ENCODE measurements at places on chromosomes 2 and 18.

DNA sequence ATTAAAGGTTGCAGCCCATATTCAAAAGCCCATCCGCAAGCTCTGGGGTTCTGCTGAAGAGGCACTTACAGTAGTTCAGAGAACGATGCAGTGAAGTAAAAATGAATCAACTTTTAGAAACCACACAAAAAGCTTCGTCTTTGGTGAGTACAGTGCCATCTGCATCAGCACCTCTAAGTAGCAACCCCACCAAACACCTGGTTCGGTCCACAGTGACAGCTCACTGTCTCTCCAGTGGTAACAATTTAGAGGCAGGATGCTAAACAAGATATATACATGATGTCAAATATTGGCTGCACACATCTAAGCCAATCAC is 275.4 kb upstream of the TCF4 start:
- no peak for DNase-seq

DNA sequence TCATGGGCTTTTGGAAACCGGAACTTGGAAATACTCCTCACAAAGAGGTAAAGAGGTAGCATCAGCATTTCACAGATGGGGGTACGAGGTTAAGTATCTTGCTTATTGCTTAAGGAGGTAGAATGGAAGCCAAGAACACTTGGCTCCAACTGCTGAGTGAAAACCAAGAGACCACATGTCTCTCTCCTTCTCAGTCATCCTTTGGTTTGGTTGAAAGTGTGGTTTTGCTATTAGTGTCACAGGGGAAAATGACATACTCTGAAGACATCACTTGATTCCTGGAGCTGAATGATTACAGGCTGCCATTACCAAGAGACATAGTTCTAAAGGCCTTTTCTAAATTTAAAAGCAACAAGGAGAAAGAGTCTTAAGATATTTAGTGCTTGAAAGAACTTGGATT is 41.5 kb downstream of the ANTXR1 start:
- DNase-seq = no peak

DNA sequence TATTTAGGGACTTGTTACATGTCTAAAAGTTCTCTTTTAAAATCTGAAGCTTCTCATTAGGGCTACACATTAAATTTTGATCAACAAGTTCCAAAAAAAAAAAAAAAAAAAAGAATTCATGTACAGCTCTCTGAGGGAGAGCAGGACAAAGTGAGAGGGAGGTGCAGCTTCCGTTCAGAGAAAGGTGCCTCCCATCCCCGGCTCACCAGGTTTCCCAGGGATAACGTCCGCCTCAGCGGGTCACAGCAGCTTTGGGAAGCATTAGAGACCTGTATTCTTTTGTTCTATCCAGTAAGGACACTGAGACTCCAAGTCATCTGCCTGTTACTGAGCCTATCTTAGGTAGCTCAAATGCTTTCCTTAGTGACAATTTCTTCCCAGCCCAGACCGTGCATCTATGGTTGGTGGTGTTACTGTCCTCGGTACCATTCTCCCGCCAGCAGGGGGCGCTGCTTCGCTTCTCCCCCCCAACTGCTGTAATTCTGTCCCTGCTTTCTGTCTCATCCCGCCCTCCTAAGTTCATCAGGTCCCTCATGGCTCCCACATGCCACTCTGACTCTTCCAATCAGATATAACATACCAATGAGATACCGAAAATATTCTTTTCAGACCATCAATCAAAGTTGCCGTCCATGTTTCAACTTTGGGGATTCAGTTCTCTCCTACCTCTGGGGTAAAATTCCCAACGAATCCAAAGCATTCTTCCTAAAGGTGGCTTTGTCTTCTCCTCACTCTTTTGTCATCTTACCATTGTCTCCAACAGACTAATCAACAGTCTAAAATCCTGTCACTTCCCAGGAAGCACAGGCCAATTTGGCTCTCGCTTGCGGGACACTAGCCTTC is 466.5 kb downstream of the METTL4 start:
- peak; percentile 33 for DNase-seq

DNA sequence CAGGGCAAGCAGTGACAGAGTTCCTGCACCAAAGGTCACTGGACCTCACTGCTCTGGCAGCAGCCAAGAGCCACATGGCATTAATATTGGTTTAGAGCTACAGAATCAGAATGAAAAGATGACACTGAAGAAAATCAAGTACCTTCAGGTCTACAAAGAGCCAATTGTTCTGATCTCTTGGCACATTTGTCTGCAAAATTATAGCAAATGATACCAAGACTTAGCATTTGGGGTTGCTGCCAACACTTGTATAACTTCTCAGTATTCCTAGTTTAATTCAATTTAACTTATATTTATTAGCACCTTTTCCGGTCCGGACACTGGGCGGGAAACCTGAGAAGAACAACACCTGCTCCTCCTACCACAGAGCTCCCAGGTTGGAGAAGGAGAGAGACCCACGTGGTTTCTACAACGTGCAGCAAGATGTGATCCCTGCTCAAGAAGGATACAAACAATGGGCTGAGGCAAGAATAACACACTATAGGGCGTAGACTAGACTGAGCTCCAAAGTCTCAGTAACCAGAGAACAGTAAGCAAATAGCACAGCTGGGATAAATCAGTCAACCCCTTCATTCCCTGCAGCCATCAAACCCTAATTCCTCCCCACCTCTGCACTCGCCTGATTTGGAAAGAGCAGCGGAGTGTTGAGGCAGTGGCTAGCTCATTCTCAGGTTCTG is 2.4 kb downstream of the LRRC30 start:
- DNase-seq = no peak

GRCh38 chr2:31008561-31009114 is 129.6 kb downstream of the GALNT14 start:
- DNase-seq = no peak

GRCh38 chr2:200417366-200417765 is 92.5 kb downstream of the KCTD18 start:
- no peak for DNase-seq

DNA sequence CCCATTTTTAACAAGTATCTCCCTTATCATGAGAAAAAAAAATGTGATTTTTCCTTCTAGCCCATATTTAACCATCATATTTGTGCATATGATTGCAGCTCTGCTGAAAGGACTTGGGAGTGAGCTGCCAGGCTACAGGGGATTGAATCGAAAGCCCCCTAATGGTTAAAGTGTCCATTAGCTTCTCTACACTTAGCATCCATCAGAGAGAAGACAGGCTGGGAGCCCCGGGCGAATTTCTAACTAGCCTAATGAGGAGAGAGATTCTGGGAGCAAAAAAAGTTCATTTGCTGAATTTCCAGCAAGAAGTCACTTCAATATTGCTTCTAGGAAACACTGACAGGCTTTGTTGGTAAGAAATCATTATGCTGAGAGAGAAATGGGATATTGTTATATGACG is 848.8 kb downstream of the TDRD15 start:
- DNase-seq = no peak

DNA sequence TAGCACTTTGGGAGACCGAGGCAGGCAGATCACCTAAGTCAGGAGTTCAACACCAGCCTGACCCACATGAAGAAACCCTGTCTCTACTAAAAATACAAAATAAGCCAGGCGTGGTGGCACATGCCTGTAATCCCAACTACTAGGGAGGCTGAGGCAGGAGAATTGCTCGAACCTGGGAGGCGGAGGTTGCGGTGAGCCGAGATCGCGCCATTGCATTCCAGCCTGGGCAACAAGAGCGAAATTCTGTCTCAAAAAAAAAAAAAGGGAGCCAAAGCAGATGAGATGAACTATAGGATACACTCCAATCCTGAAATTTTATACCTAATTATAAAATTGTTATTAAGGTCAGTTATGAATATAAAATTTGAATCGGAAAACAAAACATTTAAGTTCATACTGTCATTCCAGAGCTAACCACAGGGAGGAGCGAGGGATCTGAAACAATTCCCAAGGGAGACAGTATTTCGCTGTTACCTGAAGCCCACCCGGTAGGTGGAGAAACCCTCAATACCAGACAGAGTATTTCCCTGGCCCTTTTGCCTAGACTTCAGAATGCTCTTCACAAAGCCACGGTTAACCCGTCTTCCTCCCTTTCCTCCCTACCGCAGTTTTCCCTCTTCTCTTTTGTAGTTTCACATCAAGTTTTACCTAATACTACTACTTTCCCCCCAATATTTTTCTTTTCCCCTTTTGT is 1.4 kb downstream of the PPM1G start:
- DNase-seq = no peak

GRCh38 chr2:200306931-200307723 is 634 bp downstream of the SPATS2L start:
- peak; percentile 28 for DNase-seq

DNA sequence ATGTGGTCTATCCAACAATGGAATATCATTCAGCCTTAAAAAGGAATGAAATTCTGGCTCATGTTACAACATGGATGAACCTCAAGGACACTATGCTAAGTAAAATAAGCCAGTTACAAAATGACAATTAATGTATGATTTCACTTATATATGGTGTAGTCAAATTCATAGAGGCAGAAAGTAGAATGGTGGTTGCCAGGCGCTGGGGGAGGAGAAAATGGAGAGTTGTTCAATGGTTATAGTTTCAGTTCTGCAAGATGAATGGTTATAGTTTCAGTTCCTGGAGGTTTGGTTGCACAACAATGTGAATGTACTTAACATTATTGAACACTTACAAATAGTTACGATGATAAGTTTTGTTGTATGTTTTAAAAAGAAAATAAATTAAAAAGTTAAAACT is 79.2 kb upstream of the IL1R2 start:
- peak; percentile 22 for DNase-seq

DNA sequence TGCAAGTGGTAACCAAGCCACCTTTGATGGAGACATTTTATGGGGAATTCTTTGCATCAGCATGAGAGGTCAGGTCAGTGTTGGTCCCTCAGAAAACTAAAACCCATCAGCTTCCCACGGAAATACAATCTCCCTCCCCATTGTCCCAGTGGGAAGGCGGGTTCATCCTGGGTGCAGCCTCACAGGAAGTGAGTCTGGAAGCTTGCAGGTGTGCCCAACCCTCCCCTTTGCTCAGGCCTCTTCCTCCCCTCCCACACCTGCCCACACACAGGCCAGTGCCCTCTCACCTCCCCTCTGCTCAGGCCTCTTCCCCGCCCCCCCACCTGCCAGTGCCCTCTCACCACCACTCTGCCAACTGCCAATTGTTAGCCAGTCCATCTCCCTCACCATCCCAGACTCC is 166.8 kb upstream of the RAB6C start:
- DNase-seq = no peak

GRCh38 chr2:63522950-63523349 is 65.3 kb downstream of the WDPCP start:
- DNase-seq = no peak

DNA sequence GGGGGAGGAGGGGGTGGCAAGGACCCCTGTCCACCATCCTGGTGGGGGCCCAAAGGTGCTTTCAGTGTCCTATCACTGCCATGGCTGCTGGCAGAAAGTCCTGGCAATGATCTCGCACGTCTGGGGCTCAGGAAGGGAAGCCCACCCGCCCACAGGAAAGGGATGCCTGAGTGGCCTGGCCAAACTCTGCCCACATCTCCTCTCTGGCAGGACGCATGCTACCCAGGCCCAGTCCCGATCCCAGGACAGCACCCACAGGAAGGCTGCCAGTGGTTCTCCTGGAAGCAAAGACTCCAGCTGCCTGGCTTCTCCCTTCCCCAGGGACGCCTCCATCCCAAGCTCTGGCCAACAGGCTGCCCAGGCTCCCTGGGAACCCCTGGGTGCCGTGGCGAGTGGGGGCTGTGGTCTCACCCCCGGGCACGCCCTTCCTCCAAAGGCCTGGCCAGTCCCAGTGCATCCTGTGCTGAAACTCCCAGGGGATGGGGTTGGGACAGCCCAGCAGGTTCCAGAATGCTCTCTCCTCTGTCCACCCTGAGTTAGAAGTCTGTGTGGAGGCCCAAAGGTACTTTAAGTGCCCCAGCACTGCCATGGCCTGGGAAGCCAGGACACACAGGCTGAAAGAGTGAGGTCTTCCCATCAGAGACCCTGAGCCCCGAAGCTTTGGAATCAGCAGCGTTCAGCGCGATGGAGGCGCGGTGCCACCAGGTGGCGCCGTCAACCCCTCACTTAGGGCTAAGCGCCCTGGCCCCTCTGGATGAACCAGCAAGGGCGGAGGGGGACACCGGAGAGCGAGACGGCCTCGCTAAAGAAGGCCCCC is 29.8 kb upstream of the TAF1B start:
- DNase-seq = peak; percentile 68

DNA sequence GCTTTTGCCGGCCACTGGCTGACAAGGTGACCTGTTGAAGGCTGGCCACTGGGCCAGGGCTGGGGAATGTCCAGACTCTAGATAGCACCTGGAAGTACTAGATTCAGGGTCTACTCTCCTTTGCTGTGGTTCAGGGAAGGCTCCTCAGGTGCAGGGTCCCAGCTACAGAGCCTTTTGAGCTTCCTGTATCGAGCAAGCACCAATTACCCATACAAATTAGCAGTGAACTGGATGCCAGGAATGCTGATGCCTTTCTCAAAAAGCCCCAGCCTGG is 213.4 kb downstream of the CYP26B1 start:
- DNase-seq = no peak

GRCh38 chr2:1731447-1731962 is 12.8 kb downstream of the PXDN start:
- DNase-seq = no peak

- DNase-seq = no peak
These were observed 50.5 kb upstream of the NT5C1B start for GRCh38 chr2:18639756-18640453.

DNA sequence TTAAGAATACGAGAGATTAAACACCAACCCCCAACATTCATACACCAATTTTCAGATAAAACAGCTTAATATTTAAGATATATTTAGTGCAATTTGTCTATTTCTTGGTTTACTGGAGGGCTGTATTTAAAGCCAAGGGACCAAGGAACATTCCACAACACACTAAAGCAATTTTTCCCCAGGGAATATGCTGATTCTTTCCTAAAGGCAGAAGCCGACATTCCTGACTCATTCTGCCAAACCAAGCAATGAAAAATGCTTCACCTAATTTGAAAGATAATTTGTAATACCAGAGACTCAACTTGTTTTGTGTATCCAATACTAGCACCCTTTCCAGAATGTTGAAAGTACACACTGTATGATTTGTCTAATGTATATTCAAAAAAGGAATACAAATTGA is 1267.6 kb upstream of the PIK3C3 start:
- no peak for DNase-seq

GRCh38 chr2:218005486-218005885 is 2.7 kb upstream of the TNS1 start:
- no peak for DNase-seq

GRCh38 chr2:64695721-64696261 is 42.1 kb upstream of the SERTAD2 start:
- no peak for DNase-seq

GRCh38 chr2:96549967-96550786 is 13.6 kb downstream of the ARID5A start:
- no peak for DNase-seq
